Umbilical cord (tissue), 2 donors: ENCODE measurements at places on chromosomes 7 and 10. TPM values are rescaled to one million over a fixed set of nuclear protein-coding genes. Genes with fewer than 3 reads are reported as not detected.

Gene CRHR2
- total RNA-seq = 0.72 TPM

Gene OR6V1
- 1.7 TPM for total RNA-seq

Gene SFTPA1
- total RNA-seq = 0.48 TPM

Gene JCAD
- 71.0 TPM for total RNA-seq

Gene CNNM1
- total RNA-seq = 0.72 TPM

Gene LRRC27
- 4.6 TPM for total RNA-seq

Gene LMOD2
- total RNA-seq = 1.4 TPM

Gene FZD1
- 33.9 TPM for total RNA-seq

Gene METTL27
- total RNA-seq = not detected

Gene ANKRD2
- not detected for total RNA-seq

Gene NPC1L1
- total RNA-seq = 0.48 TPM

Gene TAS2R4
- total RNA-seq = 4.1 TPM

Gene ANLN
- 31.1 TPM for total RNA-seq

Gene CFAP43
- total RNA-seq = 1.7 TPM

DNA sequence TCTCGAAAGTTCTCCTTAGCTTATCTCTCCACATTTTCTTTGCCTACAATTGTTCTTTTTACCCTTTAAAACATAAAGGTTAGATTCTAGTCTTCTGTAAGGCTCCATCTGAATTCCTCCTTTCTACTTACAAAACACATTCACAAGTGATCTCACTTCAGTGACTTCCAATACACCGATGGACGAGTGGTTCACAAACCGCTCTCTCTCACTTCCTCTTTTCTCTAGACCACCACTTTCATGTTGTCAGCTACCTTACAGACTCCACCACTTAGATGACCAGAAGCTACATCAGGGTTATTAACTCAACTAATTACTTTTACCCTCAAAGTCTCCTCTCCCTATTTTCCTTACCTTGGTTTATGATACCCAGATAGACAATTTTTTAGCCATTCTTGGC lies 11.8 kb downstream of the MET start:
- no peak for DNase-seq

DNA sequence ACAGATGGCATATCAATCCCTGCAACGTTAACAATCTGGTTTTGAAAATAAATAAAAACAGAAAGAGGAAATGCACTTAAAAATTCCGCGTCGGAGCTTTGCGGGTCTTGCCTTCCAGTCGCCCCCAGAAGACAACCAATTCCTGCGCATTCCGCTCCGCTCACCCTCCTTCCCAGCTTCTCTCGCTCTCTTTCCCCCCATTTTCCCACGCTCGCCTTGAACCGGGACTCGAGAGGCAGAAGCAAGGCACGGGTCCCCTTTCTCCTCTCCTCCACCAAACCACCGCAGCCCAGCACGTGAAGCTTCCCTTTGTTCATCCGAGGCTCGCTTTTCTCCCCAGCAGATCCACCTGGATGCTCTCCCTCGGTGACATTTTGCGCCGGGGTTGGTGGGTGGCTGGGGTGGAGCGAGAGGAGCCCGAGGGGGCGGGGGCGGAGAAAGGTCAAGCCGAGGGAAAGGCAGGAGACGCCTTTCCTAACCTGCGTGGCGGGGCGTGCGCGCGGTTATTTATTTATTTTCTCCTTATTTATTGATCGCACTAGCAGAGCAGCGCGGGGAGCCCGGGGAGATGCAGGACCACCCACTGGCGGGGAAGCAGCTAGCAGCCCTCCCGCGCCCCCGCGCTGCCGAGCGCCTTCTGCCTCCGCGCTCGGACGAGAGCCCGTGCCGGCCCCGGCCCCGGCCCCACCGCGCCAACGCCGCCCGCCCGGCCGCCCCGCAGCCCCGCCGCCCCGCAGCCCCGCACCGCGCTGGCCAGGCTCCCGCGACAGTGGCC lies at the start of gene KCND2:
Gene KCND2, plus strand, starts transcription at position 475 of the 775 bp plus-strand sequence.
- peak; percentile 27 for DNase-seq

DNA sequence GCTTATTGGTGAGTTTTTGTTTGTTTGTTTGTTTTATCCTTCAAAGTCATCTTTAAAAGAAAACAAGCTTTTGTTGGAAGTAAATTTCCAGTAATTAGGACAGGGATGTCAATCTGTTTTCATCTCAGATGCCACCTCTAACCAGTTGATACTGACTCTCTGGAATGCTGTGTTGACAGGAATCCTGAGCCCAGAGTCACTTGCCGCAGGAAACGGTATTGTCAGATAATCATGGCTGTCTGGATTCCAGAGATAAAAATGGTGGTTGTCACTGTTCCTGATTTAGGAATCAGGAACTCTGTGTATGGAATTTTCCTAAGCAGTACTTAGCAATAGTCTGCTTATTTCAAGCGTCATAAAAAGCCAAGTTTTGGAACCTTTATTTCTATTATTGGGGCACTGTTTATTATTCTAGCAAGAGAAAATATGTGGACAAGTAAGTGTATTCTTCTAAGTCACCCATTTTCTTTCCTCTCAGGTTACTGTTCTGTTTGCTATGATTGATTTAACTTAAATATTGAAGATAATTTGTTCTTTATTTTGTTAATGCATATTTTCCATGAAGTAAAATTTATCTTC lies 39.2 kb downstream of the CDC123 start:
- no peak for DNase-seq

DNA sequence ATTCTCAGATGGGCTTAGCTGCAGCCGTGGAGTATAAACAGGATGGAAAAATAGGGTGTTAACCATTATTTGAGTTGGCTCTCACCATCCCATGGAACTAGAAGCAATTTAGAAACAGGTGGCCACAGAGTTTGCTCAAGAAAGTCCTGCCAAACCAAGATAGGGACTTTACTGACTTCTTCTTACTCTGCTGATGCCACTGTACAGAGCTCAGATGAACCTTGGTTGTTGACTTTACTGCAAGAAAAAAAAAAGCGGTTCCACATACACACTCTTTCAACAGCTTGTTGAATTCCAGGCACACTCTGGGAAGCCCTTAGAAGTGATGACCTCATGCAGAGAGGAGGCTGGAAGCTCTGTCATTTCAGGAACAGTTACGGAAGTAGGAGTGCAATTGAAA lies 753.4 kb downstream of the NRG3 start:
- DNase-seq = peak; percentile 30

DNA sequence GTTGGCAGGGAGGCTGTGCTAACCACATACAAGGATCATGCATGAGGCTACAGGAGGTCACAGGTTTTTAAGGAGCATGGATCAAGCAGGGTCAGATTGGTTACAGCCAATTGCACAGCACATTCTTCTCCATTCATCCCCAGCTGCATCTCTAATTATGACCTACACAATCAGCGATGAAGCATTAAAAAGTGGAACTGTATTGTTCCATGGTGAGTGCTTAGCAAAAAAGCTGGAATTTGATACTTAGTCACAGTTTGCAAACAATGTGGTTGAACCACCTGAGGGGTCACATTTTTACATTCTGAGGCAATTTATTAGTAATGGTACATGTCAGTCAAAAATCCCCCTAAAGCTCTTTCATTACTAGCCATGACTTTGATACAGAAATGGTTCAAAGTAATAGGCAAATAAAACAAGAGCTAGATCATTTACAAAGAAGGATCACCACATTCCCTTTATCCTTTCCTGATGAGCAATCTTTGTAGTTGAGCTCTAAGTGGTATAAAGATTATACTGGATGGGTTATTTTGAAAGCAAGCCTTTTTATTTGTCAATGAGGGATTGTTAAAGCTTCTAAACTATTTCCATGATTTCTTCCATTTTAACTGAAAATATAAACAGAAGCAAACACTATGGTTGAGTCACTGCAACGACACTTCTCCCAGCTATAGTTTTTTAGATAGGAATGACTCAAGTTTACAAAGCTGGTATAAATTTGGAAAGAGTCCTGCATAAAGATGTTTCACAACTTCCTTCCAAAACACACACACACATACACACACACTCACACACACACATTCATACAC lies 217.8 kb upstream of the SEMA3A start:
- DNase-seq = peak; percentile 13

GRCh38 chr10:48594803-48595538 lies 9.9 kb downstream of the ARHGAP22 start:
- no peak for DNase-seq

GRCh38 chr7:107446531-107446930 lies 23.3 kb upstream of the GPR22 start:
- no peak for DNase-seq

DNA sequence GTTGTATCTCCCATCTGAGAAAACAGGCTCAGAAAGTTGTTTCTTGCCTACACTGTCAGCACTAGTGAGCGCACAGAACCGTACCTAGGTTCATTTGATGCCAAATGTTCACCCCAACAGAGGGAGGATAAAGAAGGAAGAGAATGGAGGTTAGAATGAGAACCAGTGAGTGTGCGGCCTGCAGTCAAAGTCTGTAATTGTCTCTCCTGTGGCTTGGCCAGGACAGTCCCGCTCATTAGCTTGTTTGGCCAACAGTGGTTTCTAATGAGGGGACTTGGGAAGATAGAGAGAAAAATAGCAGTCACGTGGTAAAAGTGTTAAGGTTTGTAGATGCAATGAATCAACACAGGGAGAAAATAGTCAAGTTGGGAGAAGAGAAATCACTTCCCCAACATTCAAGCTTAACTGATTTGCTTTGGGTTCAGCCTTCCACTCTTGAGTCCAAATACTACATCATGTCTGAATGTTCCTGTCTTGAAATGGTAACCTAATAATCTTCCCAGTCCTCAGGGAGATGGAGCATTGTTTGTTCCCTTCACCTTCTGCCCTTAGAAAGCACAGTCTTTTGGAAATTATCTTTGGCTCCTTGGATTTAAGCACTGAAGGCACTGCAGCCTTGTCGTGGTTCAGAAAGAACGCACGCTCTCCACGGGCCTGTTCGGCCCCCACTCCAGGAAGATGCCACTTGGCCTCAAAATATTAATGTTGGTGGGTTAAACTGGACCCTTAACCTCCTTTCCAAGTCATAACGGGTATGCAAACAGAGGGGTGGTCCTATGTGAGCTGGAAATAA lies 360.4 kb upstream of the ZNF32 start:
- no peak for DNase-seq

- no peak for DNase-seq
Observed at GRCh38 chr7:137925091-137925490, 76.8 kb downstream of the CREB3L2 start.

- no peak for DNase-seq
Observed at GRCh38 chr10:129552119-129552518, 85.1 kb downstream of the MGMT start.

DNA sequence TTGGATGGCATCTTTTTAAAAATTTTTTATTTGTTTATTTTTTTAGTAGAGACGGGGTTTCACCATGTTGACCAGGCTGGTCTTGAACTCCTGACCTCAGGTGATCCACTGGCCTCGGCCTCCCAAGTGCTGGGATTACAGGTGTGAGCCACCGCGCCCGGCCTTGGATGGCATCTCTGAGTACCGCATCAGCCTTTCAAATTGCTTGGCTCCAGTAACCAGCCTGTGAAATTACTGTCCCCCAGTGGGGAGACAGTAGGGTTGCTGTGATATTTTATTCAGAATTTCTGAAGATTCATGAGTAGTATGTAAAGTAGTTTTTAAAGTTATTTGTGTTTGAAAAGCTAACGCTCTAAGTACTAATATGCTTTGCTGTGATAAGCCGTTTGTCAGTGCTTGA lies 1.2 kb downstream of the NUB1 start:
- no peak for DNase-seq

DNA sequence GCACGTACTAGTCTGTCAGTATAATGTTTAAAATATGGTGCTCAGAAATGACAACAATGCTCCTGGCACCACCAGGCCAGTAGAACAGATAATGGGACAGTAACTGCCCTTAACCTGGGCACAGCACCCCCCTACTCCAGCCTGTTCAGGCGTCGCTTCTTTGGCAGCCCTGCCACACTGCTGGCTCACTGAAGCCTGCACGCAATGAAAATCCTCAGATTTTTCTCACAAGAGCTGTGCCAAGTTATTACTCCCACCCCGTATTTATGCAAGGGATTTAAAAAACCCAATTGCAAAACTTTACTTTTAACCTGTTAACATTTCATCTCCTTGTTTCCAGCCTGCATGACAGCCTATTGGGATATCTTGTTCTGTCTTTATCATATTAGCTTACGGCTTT lies 56.6 kb upstream of the LAMB1 start:
- DNase-seq = peak; percentile 57

- no peak for DNase-seq
Observed at GRCh38 chr10:133461027-133461426, 7.3 kb downstream of the SCART1 start.

- no peak for DNase-seq
Observed at GRCh38 chr7:73985737-73986141, 42.2 kb upstream of the ELN start.

DNA sequence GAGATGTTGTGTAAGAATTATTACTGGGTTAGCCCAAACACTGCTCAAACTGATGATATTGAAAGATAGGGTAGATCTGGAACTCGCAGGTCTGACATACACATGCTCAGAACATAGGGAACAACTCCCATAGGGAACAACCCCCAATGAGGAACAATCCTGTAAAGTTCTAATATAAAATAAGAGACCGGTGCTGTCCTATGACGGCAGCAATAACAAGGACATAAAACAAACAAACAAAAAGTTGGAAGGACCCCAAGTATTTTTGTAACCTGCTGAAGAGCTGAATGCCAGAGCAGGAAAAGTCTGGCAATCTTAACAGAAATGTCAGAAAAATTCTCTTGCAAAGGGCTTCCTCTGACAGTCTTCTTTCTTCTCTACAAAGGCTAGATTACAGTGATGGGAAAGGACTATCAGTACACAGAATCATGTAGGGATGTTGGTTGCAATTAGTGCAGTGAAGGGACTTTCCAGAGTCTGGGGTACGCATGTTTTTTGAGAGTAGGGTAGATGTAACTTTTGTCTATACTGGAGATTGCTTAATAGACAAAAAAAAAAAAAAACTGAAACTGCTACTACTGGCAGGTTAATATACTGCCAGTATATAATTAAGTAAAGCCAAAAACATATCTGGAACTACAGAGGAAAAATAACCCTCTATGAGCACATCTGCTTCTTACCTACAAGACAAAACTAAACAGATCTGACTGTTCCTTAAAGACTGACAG lies 35.5 kb downstream of the IDE start:
- DNase-seq = no peak

GRCh38 chr10:50232261-50232639 lies 19.1 kb downstream of the ASAH2 start:
- DNase-seq = no peak

DNA sequence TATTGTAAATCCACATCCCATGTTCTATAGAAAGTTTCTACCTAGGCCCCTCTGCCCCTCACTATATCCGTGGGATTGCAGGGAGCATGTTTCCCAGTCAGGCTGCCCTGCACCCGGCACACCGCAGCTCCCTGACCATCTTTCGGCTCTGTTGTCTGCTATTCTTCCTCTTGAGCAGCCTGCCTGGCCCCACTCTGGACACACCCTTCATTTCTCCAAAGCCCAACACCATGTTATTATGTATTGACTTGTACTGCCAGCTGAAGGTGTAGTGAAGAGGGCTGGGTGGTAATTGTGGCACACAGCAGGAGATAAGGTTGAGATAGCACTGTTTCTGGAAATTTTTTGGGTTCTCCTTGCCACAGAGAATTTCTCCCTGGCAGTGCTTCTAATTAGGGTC lies 9.8 kb downstream of the LRMDA start:
- no peak for DNase-seq

DNA sequence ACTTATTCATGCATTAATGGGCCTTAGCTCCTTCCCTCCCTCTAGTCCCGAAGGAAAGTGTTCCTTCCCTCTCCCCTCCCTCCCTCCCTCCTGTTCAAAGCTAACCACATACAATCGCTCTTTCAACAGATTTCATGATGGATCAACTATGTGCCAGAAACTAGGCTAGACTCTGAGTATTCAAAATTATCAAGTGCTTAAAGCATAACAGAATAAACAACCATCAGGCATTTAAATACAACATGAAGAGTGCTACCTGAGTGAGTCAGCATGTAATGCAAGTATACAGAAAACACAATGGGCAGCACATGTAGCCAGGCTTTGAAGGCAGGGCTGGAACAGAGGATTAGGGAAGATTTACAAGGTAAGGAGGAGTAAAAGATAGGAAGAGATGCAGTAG lies 11.3 kb downstream of the CHCHD3 start:
- no peak for DNase-seq
